ENCODE measurements at places on chromosomes 5 and 9.

DNA sequence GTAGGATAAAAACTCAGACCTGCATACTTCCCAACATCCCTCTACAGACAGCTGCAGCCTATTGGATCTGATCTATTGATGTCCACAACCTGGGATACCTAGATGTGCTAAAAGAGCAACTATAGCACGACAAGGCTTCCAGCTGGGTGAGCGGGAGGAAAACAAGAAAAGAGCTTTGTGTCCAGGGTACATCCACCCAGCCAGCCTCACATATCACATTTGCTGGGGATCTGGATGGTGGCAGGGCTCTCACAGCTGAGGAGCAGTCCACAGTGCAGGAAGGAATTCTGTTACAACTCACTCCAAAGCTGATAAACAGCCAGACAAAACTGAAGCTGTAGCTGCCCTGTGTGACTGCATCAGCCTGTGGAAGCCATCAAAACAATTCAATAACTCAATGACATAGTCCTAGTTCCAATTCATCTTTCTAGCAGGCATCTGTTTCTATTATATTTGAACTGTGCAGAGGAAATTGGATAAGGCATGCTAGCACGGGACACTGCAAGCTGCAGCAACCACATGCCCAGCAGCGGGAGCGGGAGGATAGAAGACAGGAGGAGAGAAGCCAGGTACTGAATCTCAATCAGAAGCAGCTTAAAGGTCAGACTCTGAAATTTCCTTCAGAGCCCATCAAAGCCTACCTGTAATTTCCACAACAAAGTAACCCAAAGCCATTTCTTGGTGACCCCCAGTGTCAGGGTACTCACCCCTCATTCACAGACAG is 45.0 kb downstream of the MED10 start:
- DNase-seq = no peak

DNA sequence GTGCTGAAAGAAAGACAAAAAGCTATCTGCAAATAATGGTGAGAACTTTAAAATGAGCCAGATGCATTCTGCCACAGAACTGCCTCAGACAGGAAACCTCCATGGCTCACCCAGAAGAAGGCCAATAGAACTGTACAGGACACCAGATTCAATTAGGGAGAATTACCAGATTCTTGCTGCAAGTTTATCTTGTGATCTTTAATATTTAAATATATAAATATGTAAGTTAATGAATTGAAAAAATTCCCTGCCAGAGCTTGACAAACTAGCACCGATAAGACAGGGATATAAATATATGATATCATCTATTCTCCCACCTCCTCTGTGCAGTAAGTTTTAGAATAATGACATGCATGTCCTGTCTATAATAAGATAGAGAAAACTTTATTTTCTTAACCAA is 252.8 kb downstream of the PLK2 start:
- no peak for DNase-seq

DNA sequence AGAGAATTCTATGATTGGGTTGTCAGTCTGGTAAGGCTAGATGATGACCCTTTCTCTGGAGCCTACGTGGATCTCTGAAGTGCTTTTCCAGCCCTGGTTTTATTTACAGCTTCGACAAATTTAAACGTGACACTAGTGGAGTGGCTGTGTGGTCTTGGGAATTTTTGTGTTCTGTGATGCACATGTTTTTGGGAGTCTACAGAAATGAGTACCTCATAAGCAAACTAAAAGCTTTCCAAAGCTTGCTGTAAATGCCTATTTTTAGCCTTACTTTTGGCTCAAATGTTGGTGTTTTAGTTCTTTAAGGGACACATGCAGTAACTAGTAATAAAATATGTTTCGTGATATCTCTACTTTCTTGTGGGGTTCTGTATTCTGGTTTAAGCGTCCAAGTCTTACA is 3.3 kb downstream of the LARP1 start:
- no peak for DNase-seq

DNA sequence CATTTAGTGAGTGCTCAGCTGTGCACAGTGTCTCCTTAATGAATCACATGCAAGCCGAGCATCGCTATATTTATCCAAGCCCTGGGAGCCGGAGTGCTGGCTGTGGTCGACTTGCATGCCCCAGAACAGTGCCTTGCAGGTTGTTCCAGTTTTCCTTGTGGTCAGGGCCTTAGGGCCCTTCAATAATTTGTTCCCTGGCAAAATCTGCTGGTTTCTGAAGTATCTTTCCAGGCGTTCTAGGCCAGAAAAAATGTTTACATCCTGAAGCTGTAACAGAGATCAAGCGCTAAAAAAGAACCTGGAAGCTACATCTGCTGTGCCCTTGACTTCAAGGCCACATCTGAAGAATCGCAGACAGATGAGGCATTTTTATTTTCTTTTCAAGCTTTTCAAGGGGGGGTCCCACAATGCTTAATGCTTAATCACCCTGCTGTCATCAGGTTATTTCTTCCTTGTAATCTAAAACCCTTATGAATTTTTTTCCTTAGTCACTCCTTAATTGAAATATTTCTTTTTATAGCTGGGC is 105.8 kb downstream of the DOCK2 start:
- DNase-seq = no peak

- DNase-seq = no peak
Measured at GRCh38 chr5:73306741-73307275, 133.8 kb downstream of the TMEM174 start.

GRCh38 chr5:73682176-73682575 is 56.2 kb downstream of the ARHGEF28 start:
- no peak for DNase-seq

- no peak for DNase-seq
Measured at GRCh38 chr5:53323511-53323910, 156.9 kb upstream of the FST start.

- DNase-seq = no peak
Measured at GRCh38 chr9:69078581-69078980, 43.0 kb downstream of the FXN start.

DNA sequence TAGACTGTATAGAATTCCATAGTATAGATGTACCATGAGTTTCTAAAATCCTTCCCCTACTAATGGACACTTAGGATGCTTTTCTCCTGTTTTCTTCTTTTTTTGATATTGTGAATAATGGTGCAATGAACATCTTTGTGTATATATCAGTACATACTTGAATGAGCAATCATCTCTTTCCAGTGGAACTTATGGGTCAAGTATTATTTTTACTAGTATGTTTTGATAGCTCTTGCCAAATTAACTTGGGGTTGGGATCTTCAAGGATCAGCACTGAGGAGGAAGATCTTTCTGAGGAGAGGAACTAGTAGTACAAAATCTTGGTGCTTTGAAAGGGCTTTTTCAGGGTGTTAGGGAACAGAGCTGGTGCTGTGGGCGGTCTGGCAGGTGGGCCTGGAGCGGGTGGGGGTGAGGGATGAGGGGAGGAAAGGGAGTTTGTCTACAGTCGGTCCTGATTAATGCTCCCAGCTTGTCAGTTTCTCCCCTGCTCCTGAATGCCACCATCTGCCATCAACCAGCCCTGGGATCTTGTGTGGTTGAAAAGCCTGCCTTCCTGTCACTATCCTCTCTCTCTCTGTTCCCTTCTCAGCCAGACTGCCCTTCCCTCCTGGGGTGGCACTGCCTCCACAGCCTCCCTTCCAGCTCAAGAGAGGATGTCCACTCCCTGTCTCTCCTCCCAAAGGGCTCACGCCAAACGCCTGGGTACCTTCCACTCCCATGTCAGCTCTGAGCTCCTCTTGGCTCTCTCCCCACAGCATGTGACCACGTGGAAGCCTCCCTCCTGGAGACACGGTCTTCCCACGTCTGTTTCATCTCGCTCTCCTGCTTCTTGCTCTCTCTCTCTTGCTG is 185.9 kb downstream of the DAB2IP start:
- DNase-seq = no peak

GRCh38 chr5:150457121-150457520 is 7.6 kb upstream of the RPS14 start:
- DNase-seq = no peak

- no peak for DNase-seq
Measured at GRCh38 chr9:116002181-116002580, 151.4 kb upstream of the PAPPA start.

DNA sequence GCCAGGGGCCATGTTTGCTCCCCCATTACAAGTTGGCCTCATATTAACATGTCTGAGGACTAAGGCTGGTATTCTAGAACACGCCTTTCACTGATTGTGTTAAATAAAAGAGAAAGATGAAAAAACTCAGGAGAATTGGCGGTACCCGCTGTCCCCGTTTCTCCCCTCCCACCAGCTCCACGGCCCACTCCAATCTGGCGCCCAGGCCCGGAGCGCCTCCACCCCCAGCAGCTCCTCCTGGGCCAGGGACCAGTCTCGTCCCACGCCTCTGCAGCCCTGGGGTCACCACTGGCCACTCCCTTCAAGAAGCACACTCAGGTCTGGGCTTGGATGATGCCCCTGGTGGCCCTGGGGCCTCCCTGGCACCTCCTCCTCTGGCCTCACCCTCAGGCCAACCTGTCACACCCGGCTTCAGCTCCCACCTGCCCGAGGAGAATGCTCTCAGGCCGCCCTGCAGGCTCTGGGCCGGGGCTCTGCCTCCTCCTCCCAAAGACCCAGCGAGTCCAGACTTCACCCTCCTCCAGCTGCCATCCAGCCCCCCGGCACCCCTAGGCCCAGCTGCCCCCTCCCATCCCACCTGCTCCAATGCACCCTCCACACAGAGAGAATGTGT is 133.0 kb upstream of the PPP1R26 start:
- no peak for DNase-seq

GRCh38 chr5:34480810-34481528 is 175.2 kb upstream of the RAI14 start:
- DNase-seq = no peak

GRCh38 chr5:27129926-27130325 is 91.5 kb upstream of the CDH9 start:
- DNase-seq = no peak

GRCh38 chr5:17096952-17097695 is 120.3 kb upstream of the BASP1 start:
- no peak for DNase-seq

DNA sequence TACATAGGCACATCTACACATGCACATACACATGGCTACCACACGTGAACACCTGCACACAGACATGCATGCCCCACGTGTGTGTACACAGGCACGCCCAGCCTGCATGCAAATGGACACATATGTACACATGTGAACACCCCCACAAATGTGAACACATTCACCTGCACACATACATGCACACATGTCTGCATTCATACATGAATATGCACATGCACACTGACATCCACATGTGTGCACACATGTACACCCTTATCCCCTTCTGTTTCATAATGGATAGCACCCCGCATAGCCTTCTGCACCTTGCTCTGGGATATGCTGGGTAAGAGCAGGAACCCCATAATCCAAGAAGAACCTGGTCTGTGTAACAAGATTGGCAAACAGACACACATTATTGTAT is 66.2 kb downstream of the WNK2 start:
- no peak for DNase-seq

DNA sequence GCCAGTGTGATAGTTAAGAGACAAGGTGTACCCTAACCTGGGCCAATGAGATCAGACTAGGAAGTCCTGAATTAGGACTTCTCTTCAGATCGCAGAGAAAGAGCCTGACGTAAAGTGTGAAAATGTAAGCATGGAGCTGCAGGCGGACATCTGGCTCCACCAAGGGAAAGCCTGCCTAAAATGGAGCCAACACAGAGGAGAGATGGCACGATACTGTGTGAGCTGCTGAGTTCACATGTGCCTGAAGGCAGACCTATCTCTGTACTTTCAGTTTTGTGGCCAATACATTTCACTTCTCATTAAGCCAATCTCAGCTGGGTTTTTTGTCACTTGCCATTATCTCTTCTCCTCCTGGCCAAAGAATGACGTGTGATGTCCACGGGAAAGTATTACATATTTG is 210.5 kb downstream of the ELAVL2 start:
- DNase-seq = no peak

DNA sequence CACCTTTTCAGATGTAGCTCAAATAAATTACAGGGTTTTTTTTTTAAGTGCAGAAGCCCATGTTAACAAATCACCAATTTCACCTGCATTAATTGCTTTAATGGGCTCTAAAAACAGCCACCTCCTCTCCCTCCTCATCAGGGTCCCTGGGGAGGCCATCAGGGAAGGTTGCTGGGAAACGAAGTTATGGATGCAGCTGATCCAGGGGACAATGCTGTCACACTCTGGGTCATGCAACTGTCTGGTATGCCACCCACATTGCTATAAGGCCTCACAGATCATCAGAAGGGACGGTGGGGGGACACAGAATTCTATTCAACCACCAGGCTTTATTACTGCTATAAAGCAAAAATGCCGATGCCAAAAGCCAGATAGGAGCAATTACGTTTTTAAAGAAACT is 9.3 kb downstream of the WHRN start:
- DNase-seq = no peak

- DNase-seq = no peak
Measured at GRCh38 chr5:6718161-6718681, 5.0 kb downstream of the TENT4A start.

DNA sequence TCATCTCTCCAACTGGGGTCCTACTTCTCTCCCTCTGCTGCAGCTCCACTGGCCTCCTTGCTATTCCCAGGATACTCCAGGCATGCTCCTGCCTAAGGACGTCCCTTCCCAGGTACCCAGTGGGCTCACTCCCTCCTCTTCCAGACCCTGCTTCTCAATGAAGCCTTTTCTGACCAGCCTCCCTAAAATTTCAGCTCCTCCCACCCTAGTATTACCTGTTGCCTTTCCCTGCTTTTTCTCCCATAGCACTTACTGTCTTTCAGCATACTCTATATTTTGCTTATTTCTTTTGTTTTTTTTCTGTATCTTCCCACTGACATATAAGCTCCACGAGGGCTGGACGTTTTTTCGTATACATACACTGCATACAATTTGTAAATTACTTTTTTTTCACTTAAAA is 26.1 kb upstream of the FSTL4 start:
- DNase-seq = no peak

- DNase-seq = no peak
Measured at GRCh38 chr5:122435761-122436160, 123.7 kb downstream of the SNCAIP start.

GRCh38 chr5:169905017-169905416 is 75.3 kb downstream of the INSYN2B start:
- DNase-seq = no peak

DNA sequence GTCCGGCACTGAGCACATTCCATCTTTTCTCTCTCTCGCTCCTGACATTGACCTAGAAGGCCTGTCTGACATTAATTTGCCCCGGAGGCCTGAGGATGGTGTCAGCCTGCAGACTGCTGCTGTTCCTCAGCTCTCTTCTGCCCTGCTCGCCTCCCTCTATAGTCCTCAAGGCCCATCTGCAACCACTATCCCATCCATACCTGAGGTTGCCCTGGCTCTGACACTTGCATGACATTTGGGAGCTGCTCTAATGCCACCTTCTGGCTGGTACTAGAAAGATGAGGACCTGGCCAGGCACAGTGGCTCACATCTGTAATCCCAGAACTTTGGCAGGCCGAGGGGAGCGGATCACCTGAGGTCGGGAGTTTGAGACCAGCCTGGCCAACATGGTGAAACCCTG is 38.6 kb upstream of the GGTA1 start:
- DNase-seq = no peak

GRCh38 chr5:14806456-14806855 is 65.1 kb downstream of the ANKH start:
- peak; percentile 48 for DNase-seq

- DNase-seq = no peak
Measured at GRCh38 chr5:8879248-8879647, 666.6 kb downstream of the SEMA5A start.

- DNase-seq = no peak
Measured at GRCh38 chr5:126927429-126927828, 102.9 kb downstream of the MARCHF3 start.

- no peak for DNase-seq
Measured at GRCh38 chr9:125564631-125565030, 142.4 kb downstream of the MAPKAP1 start.

- no peak for DNase-seq
Measured at GRCh38 chr9:13291718-13292117, 12.2 kb upstream of the MPDZ start.

- no peak for DNase-seq
Measured at GRCh38 chr9:134597041-134597913, 44.3 kb upstream of the COL5A1 start.

Measured in non-pigmented ciliary epithelial cell (primary cell).